ENCODE measurements at places on chromosomes 12 and 14.

DNA sequence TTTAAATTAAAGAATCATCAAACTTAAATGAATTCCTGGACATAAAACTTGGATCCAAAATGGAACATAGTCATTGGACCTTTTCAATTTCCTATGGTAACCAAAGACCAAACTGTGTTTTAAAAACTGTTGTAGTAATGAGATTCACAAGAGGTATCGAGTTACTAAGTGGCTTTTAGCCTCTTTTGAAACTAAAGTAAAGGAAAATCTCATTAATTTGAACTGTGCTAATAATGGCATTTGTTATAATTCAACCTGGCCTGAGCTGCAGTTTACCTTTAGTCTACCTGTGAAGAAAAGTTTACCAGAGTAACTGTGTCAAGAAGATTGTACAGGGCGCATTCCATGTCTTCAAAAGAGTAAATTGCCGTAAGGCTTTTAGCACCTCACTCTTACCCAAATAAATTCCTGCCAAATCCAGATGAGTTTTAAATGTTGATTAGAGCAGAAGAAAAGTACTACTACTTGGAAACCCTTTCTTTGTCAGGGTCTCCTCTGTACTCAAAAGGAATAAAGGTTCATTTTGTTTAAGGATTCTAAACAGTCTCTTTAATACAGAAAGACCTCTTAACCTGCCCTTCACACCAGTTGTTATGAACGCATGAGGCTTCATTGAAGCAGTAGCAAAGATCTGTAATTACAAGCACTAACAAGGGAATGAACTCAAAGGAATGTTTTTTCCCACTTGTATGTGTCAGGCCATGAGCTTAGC, 17.1 kb upstream of the MED13L start:
- no peak for DNase-seq

GRCh38 chr12:11927286-11927935, 143.3 kb upstream of the BCL2L14 start:
- no peak for DNase-seq

GRCh38 chr12:57129889-57130288, 1.6 kb downstream of the LRP1 start:
- DNase-seq: no peak

DNA sequence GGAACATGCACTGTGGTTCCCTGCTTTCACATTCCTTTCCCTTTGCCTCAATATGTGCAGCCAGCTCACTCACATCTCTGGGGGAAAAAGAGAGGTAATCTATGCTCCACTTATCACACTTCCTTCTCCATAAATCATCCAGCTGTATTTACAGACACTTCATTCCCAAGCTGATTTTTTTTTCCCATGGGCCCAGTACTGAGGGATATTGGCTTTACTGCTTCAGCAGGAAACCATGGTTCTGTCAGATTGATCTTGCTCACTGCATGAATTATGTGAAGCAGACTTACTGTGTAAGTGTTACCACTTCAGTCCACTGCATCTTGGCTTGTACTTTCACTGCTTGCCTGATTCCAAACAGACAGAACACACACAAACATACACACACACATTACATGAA, 555.6 kb downstream of the CCER1 start:
- DNase-seq: no peak

DNA sequence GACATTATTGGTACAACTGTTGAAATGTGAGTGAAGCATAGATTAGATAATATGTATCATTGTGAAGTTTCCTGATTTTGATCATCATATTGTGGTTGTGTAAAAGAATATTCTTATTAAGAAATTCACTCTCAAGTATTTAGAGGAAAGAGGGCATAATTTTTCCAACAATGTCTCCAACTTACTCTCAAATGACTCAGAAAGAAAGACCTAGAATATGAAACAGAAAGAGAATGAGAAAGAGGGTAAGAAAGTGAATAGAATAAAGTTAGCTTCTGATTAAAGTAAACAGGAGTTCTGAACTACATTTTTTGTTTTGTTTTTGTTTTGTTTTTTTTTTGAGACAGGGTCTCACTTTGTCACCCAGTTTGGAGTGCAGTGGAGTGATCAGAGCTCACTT, 123.0 kb downstream of the CPNE8 start:
- no peak for DNase-seq

All from T-helper 2 cell (primary cell).